Glomerular endothelial cell (primary cell): ENCODE measurements at places on chromosomes 5 and 9. TPM values are rescaled to one million over a fixed set of nuclear protein-coding genes. Genes with fewer than 3 reads are reported as not detected.

DNA sequence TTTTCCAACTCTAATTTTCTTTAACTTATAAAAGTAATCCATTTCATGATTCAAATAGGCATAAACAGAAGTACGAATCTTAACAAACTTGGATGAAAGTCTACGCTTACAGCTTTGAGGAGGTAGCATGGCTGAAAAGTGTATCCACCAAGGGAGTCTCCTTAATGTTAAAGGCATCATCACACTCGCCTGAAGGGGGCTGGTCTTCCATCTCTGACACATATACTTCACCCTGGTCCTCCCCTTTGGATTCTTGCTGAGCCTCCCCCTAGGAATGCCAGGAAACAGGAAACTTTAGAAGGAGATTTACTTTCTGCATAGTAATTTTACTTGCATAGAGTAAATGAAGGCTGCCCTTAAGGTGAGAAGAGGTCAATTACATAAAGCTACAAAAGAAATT lies 10.3 kb upstream of the NME5 start:
- no peak for DNase-seq

- no peak for DNase-seq
These were observed 13.6 kb downstream of the TERT start for GRCh38 chr5:1281038-1281882.

The FREM1 gene
- 0.06 TPM in 1 of 2 replicates, not detected in the other for total RNA-seq

The CDC14B gene
- total RNA-seq = 4.6 and 5.8 TPM in 2 replicates

The F2RL1 gene
- total RNA-seq = 47.6 and 81.4 TPM in 2 replicates

DNA sequence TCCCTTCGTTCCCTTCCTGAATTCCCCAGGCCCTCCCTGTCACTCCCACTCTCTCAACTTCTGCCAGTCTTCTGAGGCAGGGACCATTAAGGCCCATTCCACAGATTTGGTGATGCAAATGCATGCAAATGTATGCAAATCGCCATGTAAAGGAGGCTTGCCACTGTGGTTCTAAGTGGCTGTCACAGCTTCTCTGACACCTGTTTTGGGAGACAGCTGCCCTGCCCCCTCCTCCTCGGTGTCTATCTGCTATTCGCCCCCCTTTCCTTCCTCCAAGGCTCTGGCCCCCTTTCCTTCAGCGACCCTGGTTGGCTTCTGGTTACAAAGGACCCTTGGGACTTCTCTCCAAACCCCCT lies 10.5 kb upstream of the ARAP3 start:
- no peak for DNase-seq

DNA sequence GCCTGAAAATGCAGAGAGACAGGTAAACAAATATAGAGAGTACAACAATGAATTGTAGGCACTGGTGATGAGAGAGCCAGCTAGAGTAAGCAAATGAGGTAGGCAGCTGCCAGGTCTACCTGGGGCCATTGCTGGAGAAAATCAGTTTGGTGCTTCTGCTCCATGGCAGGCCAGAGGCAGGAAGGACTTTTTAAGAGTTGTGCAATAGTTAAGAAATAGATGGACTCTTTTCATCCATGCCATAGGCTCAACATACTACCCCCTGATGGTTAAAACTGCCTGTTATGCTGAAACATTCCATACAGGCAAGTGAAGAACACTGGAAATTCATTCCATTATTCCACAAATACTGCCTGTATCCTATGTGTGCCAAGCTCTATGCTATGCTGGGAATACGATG lies 86.5 kb upstream of the CCDC112 start:
- DNase-seq = no peak

GRCh38 chr5:178487911-178488600 lies 102.1 kb downstream of the COL23A1 start:
- DNase-seq = no peak

The FKTN gene
- 7.9 and 9.9 TPM in 2 replicates for total RNA-seq

The SPATA9 gene
- not detected in 2 replicates for total RNA-seq

DNA sequence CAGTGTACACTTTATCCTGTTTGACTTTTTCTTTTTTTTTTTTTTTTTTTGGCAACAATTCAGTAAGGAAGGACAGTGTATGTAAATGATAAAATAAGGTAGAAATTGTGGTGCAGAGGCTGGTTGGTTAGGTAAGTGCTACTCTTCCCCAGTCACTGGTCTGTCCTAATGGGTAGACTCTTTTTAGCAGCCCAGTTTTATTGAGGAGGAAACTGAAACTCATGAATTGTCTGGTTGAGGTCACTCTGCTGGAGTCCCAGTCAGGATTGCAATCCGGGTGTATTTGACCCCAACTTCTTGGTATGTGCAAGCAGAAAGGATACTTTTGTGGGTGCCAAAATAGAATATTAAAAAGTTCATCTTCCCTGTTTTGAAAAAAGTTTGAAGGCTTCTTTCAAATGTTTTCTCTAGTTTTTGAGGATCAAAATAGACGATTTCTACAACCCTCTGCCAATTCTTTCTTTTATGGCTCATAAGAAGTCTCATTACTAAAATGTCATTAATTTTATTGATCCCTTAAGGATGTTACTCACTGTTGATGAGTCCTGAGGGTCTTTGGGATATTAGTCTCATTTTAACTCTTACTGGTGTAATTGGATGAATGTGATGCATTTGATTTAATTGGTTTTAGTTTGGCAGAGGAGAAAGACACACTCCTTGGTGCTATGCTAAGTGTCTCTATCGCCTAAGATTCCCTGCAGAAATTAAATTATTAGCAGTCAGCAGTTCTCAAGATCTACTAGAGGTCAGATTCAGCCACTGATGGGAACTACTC lies 171.9 kb downstream of the KDM4C start:
- DNase-seq = no peak

The CDX1 gene
- total RNA-seq = not detected in 2 replicates

The GRIN3A gene
- not detected in 2 replicates for total RNA-seq

DNA sequence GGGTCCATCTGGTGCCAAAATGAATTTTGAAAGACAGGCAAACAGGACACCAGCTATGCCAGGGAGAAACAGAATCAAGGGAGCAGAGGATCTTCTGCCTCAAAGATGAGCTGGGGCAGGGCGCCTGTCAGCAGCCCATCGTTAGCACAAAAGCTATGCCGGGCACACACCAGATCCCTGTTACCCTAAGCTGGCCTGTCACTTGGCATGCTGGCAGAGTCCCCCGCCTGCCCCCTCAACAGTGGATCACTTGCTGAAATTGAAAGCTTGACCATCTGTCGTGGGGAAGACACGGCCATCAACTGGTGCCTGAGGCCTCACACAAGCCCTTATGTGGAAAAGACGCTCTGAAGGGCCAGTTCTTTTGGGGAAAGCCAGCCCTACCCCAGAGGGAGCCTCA lies 256.4 kb downstream of the EBF1 start:
- DNase-seq = no peak

DNA sequence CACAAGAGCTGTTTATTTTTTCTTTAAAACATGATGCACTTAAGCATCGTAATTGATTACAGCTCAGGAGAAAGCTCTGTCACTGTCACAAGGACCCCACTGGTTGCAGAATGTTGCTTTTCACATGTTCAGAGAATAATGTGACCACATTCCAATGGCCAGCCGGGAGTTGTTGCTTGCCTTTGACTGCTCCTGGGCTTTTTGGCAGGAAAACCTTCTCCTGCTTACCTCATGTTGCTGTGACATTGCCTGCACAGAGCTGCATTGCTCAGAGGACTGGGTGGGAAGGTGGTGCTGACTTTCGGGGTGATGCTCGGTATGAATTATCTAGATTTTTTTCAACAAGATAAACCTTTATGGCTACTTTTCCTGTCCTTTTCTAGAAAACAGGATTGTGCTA lies 88.2 kb downstream of the PALM2AKAP2 start:
- DNase-seq = no peak

DNA sequence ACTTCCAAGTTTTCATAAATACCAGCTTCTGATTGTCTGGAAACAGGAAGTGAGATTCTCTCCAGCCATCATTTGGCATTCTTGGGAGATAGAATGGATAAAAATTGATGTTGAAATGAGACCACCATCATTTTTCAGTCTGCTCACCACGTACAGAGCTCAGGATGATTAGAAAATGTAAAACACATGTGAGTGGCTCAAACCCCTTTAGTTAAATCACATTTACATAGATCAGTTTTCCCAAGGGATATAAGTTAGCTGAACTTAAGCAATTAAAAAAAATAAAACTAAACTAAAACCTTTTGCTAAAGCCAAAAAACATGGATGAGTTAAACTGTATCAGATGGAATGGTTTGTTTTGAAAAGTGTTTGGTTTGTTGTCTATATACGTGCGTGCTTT lies 37.1 kb upstream of the GDNF start:
- DNase-seq = no peak

GRCh38 chr5:173050791-173051190 lies 5.4 kb upstream of the CREBRF start:
- no peak for DNase-seq

- DNase-seq = no peak
These were observed 205.0 kb upstream of the TAS2R1 start for GRCh38 chr5:9834871-9835770.

GRCh38 chr5:133122711-133123110 lies 70.9 kb downstream of the HSPA4 start:
- DNase-seq = no peak

- DNase-seq = no peak
These were observed 155.8 kb upstream of the ZNF608 start for GRCh38 chr5:124902097-124902821.

DNA sequence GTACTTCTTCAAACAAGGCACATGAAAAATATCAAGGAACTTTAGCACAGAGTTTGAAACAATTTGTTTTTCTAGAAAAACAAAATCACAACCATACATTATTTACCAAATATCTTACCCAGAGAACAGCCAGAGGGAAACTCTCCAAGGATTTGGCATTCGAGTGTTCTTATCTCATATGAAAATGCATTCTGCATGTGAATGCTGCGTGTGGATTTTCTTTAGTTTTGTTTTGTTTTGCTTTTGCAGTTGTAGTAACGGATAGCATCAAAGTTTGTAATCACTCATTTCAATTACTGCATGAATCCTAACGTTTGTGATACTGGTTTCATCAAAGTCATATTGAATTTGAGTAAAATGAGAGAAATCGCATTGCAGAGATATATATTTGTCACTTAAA lies 28.0 kb downstream of the ADAMTSL1 start:
- no peak for DNase-seq

GRCh38 chr5:167984951-167985350 lies 306.5 kb upstream of the WWC1 start:
- no peak for DNase-seq

The FSTL4 gene
- 0.18 TPM in 1 of 2 replicates, not detected in the other for total RNA-seq

DNA sequence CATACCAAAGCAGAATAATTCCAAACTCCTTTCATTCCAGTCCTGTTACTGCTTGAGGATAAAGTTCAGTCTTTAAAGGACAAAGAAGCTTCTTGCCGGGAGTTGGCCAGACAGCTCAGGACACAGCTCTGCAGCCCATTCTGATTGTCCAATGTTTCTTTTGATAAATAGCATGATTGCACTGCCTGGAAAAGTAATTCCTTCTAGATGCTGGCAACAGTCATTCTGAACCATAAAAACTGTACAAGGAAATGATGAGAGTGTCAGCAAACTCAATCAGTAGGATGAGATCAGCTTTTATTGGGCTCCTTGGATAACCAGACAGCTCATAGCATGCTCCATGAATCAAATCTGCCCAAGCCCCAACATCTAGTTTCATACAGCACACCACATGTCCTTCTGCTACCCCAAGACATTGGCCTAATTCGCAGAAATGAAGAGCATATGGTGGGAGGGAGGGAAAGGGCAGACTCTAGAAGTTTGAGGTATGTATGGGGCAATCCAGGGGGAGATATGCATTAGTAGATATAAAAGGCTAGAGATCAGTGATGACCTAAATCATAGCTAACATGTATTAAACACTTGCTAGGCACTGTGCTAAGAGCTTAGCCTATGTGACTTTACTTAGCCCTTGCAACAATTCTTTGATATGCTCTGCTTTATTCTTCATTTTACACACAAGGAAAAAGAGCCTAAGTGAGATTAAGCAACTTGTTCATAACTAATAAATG lies 219.9 kb upstream of the NREP start:
- DNase-seq = no peak

DNA sequence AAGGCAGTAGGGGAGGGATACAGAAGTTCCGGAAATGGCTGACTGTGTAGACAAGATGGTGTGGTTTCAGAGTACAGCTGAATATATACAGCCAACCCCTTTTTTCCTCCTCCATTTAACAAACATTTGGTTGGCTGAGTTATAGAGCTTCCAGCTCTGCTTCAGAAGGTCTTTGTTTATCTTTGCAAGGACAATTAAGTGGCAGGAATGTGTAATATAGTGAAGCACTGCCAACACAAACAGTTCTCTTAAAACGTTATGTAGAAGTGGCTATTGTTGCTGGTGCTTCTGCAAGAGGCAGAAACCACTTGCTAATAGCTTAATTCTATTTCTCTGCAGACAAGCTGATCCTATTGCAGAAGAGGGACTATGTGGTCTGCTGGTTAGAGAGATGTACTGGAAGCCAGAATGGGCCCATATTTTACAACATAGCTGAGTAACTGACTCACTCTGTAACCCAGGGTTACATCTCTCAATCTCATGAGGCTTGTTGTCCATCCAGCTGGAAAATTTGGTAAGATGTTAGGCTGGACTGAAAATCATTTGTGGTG lies 62.7 kb upstream of the OSMR start:
- peak; percentile 84 for DNase-seq

- DNase-seq = no peak
These were observed 14.1 kb downstream of the CAPSL start for GRCh38 chr5:35924122-35924949.

The DDX4 gene
- total RNA-seq = not detected in 2 replicates

The ANGPTL2 gene
- total RNA-seq = 25.5 and 52.3 TPM in 2 replicates

GRCh38 chr5:163569284-163569683 lies 63.9 kb downstream of the MAT2B start:
- DNase-seq = no peak
